Calu3 (cell line): ENCODE measurements at places on chromosomes 13 and 19. TPM values are rescaled to one million over a fixed set of nuclear protein-coding genes. Genes with fewer than 3 reads are reported as not detected.

GRCh38 chr19:2039959-2040646 is 10.9 kb downstream of the MKNK2 start:
- DNase-seq, result no peak
- H3K27ac ChIP-seq, result no peak overlapping the region
- H3K4me3 ChIP-seq, result no peak overlapping the region

DNA sequence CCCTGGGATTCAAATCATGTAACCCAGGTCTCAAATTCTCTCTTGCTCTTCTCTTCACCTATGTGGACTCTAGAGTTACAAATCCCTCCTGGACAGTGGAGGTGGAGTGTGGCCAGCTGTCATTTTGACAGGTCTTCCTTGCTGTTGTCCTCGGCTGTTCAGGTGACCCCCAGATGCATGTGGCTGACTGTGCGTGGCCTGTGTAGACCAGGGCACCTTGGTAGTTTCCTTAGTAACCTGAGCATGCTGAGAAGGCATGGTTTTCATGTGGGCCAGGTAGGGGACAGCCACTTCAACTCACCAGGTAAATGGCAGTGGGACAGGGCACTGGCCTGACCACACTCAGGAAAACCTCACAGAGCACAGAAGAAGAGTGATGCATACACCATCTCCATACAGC is 155.0 kb upstream of the TSHZ3 start:
- H3K27me3 ChIP-seq, result no peaks in the 10 kb centered on the region
- H3K27ac ChIP-seq, result no peak overlapping the region
- no peaks in the 10 kb centered on the region for H3K4me1 ChIP-seq
- no peaks in the 10 kb centered on the region for H3K36me3 ChIP-seq

Gene UPK1A
- not detected in 2 replicates for total RNA-seq

DNA sequence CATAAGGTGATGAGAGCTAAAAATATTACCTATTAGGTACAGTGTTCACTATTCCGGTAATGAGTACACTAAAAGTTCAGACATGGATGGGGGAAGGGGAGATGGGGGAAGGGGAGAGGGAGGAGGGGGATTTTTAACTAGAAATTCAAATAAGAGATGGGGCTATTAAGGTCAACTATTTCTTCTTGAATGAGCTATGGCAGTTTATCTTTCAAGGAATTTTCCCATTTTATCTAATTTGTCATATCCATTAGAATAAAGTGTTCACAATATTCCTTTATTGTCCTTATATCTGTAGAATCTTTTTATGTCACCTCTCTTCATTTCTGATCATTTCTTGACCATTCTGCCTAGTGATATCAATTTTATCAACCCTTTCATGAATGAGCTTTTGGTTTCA is 362.4 kb downstream of the SUCLA2 start:
- H3K36me3 ChIP-seq, result no peaks in the 10 kb centered on the region
- H3K27me3 ChIP-seq, result no peaks in the 10 kb centered on the region
- no peak overlapping the region for H3K27ac ChIP-seq
- H3K4me1 ChIP-seq, result no peaks in the 10 kb centered on the region
- H3K4me3 ChIP-seq, result no peak overlapping the region

Gene CGB1
- not detected in 2 replicates for total RNA-seq
